ENCODE measurements at places on chromosomes 7 and 10. TPM values are rescaled to one million over a fixed set of nuclear protein-coding genes. Genes with fewer than 3 reads are reported as not detected.

Gene ANXA8
- total RNA-seq: not detected

Gene PURB
- 15.0 TPM for total RNA-seq

DNA sequence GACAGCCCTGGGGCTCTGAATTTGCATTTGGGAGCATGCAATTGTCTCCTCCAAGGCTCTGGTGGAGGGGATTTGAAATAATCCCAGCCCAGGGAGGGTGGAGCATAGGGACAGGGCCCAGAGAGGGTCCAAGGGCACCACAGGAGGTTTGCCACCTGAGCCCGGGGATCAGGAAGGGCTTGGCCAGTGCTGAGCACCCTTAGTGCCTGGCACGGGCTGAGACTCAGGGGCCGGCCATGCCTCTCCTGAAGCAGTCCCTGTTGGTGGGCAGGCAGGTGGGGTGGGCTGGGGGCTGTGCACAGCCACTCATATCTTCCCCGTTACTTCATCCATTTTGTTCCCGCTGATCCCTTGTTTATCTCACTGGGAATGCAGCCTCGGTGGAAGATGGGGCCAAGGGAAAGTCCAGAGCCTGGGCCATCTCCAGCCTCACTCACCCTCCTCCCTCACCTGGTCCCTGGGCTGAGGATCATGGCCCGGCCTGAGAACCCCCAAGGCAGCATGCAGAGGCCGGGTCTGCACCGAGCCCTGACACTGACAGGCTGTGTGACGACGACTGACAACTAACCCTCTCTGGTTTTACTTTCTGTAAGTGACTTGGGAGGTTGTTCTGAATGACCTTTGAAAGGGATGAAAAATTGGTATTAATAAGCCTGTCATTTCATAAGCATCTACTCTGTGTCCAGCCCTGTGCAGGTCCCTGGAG, 38.5 kb downstream of the KCTD7 start:
- no peak for DNase-seq

Gene CLDN4
- 551 TPM for total RNA-seq

- DNase-seq: no peak
These were observed 48.2 kb downstream of the GNA12 start for GRCh38 chr7:2795906-2796305.

DNA sequence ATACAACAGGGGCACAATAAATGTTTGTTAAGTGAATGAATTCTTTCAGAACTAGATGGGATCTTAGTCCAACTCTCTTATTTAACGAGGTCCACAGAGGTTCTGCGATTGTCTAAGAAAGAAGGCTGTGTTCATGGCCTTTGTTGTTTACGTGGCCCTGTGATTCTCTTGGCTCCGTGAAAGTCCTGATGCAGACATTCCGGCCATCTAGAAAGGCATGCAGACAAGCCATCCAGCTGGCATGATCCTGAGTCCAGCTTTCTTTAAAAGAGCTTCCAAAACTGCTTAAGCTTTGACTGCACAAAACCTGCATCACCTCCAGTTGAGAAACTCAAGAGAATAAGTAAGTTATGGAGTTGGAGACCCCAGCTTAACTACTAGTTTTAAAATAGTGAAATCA, 26.0 kb downstream of the EGFR start:
- DNase-seq: no peak

Gene CRTAC1
- total RNA-seq: not detected

- DNase-seq: no peak
These were observed 50.7 kb downstream of the MTURN start for GRCh38 chr7:30185496-30185895.

DNA sequence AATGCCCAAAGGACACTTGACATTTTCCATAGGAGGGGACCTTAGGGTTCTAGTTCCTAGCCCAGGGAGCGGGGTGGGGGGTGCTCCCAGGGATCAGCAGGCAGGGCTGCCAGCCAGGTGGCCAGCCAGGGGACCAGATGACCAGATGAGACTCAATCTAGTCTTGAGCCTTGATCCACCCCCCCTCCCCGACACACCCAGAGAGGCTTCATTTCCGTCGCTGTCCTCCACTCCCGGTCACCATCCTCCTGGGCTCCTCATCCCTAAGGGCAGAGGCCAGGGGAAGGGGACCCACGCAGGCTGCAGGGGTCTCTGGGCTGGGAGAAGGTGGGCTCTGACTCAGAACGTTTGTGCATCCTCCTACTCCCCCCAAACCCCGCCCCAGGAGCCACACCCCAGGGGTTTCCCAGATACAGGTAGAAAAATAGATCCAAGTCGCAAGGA, 1.0 kb downstream of the STX1A start:
- no peak for DNase-seq

DNA sequence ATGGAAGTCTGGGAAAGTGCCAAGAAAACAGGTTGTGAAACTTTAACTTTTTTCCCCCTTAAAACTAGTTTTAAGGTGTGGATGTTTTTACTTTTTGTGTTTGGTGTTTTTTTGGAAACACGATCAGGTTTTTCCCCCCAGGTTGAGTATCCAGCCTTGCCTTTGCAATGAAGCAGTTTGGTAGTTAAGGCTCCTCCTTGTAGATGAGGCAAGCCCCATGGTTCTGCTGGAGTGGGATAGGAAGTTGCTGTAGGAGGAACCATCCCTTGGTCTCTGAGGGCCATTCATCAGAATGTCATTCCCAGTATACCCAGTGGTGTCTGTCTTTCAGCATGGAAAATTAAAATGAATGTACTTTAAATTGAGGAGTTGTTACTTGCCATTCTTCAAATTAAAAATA, 2.7 kb downstream of the CUL1 start:
- no peak for DNase-seq

- no peak for DNase-seq
These were observed 4.4 kb downstream of the SEMA3A start for GRCh38 chr7:84190016-84190705.

Gene DGKI
- total RNA-seq: 0.35 TPM

DNA sequence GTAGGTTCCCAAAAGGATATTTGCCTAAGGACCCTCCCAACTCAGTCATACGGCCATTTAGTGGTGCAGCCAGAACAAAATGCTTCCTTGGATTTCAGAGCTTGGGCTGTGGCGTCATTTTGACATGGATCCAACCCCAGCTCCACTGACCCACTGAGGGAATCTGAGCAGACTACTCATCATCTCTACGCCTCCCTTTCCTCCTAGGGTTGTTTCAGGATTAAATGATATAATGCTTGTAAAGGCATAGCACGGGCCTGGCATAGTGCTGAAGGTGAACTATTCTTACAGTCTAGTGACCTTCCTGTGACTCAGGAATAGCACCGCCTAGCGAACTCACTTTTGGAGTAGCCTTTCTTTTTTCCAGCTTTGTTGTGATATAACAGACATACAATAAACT, 70.3 kb upstream of the LOXL4 start:
- DNase-seq: no peak

DNA sequence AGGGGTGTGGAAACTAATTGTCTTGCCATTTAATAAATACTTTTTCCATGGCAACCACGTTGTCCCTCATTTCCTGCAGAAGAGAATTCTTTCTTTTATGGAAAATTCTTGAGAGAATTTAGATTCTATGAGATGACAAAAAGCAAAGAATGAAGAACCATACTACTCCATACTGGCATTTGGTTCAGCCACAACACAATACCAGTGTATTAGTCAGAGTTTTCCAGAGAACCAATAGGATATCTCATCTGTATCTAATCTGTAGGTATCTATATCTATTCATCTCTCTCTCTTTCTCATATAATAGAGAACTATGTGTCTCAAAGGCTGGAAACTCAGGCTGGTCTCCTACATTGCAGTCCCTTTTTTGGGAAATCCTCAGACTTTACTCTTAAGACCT, 44.6 kb upstream of the NAMPT start:
- no peak for DNase-seq

- no peak for DNase-seq
These were observed 105.1 kb upstream of the GPR22 start for GRCh38 chr7:107364787-107365186.

- DNase-seq: peak; percentile 21
These were observed 61.5 kb downstream of the INSIG1 start for GRCh38 chr7:155358948-155359712.

GRCh38 chr10:77867124-77867719, 59.3 kb downstream of the DLG5 start:
- DNase-seq: no peak

- no peak for DNase-seq
These were observed 632.6 kb downstream of the KCNMA1 start for GRCh38 chr10:77004917-77005564.

GRCh38 chr7:24728503-24729364, 28.5 kb downstream of the GSDME start:
- DNase-seq: no peak

GRCh38 chr7:2724453-2725177, 36.6 kb downstream of the AMZ1 start:
- no peak for DNase-seq

Gene FAM25A
- total RNA-seq: not detected

GRCh38 chr10:27893358-27893954, 105.4 kb downstream of the ODAD2 start:
- DNase-seq: no peak

DNA sequence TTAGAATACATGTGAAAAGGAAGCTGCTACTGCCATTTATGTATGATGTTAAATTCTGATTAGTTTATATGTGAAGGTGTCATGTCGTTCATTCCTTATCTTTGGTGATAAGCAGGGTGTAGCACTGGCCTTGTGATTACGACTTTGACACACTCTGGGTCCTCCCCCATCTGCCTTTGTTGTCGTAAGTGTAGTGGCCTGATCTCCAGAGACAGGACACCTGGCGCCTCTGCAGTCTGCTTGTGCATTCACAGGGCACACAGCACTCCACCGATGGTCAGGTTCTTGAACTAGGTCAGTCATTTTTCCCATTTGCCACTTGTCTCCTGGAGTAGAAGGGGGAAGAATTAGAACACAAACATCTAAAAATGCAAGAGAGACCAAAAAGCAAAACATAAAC, 186.0 kb downstream of the PRKCQ start:
- DNase-seq: no peak

DNA sequence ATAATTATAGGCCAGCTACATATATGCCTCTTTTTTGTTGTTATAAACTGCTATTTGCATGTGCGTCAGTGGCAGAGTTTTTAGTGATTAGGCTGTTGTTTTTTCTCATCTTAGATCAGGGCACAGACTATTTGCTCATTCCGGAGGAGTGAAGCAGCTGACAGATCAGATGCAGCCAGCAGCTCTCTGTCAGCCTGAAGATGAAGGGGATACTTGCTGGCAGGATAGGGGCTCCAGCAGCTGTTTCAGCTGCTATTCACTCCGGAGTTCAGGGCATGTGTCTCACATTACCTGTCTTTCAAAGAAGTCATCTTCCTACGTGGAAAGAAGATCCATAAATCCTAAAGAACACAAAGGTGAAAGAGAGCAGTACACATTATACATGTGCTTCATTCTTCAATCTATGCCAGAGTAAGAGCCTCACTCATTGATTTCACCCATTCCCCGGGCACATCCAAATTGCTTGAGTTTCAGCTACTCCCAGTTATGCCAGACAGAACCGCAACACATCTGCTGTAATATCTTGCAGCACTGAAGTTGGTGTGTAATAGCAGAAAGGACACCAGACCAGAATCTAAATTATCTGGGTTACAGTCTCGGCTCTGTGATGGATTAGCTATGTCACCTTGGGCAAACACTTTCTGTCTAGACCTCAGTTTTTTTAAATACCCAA, 182.8 kb upstream of the CHRM2 start:
- DNase-seq: no peak

GRCh38 chr7:135726276-135726788, 1.7 kb downstream of the SLC13A4 start:
- no peak for DNase-seq

DNA sequence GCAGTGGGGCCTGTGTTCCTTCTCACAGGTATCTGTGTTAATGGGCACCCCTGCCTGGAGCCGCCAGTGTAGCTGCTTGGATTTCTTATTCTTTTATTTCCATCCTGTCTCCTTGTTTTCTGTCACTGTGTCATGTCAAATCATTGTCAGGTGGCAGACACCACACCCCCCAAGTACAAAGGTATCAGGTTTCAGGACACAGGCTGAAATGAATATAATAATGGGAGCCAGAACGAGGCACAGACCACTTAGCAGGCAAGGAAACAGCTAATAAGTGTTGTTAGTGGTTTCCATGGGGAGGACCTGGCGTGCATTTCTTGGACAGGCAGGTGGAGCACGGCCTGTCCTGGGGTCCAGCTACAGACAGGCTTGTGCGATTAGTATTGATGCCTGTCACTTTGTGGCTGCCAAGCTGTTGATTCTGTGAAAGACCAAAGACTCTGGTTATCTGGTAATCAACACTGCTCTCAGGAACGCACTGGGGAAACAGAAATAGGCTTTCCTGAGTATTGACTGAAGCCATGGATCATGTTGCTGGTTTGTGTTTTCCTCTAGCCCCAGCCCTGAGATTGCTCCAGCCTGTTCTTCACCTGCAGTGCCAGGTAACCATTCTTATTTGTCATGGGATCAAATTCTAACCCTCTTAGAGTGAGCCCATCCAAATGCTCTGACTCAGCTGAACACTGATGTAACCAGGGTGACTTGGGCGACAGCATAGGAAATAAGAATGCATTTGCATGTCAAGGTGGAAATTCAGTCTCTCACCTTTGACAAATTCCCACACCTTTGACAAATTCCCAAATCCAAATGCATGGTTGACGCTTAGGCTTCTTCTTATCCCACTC, 1002.0 kb downstream of the LRMDA start:
- no peak for DNase-seq

DNA sequence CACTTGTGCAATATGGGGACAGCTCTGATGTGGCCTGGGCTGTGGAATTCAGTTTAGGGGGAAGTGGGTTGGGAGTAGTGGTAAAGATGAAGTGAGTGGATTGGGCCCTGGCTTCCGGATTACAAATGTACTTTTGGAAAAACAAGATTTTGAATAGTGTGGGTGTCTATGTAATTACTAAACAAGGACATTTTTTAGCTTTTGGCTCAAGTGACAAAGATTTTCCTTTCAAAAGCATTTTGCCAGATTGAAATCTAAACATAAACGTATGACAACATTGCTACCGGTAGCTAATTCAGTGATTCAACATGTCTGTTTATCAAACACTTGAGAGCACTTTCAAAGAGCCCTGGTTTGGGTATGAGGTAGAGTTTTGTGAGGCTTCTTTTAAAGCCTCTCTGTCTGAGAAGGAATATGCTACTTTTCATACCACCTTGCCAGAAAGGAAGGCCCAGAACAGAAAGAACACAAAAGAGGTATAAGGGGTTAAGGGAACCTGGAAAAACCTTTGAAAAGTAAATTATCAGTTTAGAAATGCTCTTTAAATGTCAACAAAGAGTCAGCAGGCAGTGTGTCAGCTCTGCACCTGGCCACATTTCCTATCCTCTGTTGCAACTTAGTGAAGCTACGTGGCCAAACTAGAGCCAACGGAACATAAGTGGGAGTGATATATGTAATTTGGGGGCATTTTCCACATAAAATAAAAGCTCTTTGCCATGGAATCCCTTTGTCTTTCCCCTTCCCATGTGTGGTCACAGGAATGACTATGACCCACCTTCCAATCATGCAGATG, 516.1 kb downstream of the NRG3 start:
- DNase-seq: no peak

GRCh38 chr7:106111655-106112117, 426 bp downstream of the SYPL1 start:
- DNase-seq: no peak

- DNase-seq: no peak
These were observed 297.1 kb downstream of the PRPF18 start for GRCh38 chr10:13883636-13884444.

All from Peyer's patch (tissue), 4 donors.